Karpas-422 (cell line): ENCODE measurements at places on chromosomes 16 and 17.

DNA sequence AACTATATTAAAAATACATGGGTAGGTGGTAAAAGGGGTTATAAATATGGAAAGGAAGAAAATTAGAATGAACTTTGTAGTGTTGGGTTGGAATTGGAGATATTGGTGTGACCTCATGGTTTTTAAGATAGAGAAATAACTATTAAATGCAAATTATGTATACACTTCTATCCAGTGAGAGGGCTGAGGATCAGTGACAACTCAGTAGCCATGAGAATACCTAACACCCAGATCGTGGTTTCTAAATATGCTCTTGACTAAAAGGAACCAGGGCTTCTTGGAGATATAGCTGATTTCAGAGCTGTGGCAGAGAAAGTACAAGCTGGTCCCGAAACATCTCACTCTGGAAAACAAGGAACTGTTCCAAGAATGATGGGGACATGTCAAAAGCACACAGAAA is 44.4 kb downstream of the SLC6A4 start:
- peak; percentile 56 for DNase-seq

DNA sequence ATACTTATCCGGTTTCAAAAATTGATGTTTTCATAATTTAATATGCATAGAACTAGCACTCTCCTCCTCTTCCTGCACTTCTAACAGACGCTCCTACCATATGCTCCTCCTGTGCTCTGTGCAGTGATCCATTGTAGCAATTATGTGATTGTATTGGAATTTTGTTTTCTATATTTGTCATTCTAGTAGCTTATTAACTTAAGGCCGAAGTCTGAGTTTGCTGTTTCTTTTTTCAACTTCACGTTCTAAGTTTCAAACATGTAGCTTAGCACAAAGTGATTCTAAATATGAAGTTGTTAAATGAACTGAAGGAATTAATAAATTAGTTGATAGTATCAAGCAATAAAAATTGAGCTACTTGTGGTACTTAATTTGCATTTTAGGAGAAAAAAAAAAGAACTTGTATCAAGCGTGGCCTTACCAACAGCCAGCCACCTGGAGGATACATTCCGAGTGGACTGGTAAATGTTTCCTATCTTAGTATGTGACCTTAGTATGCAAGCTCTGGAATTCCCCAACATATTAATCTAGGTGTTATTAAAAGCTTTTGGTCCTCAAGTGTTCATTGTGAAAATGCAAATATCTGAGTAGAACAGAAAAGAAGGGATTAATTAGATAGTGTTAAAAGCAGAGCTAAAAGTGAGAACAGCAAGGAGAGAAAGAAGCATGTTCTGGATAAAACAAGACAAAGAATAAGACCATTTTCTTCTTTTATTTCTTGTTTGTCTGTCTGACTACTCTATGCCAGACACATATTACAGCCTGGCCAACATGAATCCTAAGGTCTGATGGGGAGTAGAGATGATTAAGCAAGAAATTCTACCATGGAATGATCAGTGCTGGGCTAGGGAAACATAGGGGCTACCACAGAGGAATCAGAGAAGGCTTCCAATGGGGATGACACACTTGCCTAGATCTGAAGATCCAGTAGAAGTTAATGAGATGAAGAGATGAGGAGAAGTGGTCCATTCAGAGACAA is 290.4 kb upstream of the MON1B start:
- no peak for DNase-seq

GRCh38 chr17:75540923-75541503 is 15.5 kb downstream of the LLGL2 start:
- DNase-seq, result no peak

DNA sequence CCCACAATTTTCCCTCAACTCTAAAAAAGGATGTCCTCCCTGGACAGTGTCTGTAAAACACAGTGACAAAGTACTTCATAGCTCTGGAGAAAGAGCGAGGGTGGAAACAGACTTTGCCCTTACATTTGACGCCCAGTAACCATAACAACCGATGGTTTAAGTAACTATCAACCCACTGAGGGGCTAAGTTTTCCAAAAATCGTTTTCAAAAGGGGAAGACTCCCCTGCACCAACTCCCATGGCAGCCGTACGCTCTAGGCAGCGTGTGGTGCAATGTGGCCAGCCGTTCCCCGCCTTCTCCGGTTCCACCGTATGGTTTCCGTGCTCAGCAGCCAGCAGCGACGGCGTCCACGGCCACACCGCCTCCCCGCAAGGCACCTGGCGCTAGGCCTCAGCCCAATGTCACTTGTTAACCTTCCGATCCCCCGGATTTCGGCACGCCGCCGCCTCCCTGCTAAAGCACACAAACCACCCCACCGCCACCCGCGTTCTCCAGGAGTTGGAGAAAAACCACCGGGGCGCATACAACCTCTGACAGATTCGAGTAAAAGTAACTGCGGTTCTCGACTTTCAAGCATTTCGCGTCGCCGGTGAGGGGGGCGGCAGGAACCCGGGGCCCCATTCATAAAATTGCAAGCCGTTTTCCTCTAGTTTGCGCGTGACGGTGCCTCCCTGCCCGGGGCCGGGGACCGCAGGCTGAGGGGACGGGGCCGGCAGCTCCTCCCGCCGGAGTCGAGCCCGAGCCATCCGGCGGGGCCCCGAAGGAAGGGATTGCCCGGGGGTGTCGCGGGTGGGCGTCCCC is 661 bp downstream of the TEX2 start:
- DNase-seq, result peak; percentile 71

DNA sequence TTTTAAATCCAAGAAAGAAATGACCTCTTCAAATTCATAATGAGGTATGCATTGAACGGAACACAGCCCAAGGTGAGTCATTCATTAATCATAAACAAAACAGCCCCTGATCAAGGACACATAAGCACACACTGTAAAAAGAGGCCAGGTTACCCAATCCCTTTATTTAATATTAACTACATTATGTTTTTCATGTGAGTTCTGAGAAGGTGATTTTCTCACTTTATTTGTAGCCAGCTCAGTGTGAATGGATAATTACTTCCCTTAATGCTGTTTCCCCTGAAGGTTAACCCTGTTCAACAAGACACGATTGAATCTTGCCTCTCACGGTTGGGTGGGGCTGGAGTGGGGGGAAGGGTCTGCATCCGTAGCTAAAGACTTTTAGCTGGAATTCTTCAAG is 257.3 kb upstream of the SALL1 start:
- no peak for DNase-seq

- peak; percentile 66 for DNase-seq
Measured at GRCh38 chr17:68204736-68205135, 43.1 kb upstream of the AMZ2 start.
